Bone marrow (tissue), 2 donors: ENCODE measurements at places on chromosomes 7 and 10.

GRCh38 chr7:75905785-75906604, 9.0 kb upstream of the POR start:
- DNase-seq, result no peak

DNA sequence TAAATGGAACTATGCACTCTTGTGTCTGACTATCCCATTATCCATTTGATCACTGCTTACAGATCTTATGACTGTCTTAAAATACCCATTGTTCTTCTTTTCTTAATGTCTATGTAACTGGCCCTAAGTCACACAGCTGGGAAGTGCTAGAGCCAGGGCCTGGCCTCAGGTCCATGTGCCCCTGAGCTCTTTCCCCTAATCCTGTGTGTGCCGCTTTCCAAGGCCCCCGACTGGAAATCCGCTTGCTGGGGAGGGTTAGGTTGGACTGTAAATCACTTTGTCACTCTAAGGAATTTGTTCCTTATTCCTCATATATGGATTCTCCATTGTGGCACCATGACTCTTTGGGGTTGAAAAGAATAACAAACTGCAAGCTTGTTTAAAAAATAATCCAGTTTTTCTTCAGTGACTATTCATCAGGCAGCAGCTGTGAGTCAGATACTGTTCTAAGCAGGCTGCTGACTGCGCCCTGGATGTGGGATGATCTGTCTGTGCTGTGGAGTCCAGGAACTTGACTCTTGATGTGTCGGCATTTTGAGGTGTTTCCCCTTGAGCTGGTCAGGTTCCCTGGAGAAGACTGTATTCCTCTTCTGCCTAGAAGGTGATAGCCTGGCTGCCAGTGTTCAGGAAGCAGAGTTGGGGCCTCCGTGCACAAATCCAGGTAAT, 236.3 kb downstream of the SDK1 start:
- DNase-seq, result no peak

- DNase-seq, result no peak
These were observed 239.3 kb upstream of the GRB10 start for GRCh38 chr7:51021906-51022570.

DNA sequence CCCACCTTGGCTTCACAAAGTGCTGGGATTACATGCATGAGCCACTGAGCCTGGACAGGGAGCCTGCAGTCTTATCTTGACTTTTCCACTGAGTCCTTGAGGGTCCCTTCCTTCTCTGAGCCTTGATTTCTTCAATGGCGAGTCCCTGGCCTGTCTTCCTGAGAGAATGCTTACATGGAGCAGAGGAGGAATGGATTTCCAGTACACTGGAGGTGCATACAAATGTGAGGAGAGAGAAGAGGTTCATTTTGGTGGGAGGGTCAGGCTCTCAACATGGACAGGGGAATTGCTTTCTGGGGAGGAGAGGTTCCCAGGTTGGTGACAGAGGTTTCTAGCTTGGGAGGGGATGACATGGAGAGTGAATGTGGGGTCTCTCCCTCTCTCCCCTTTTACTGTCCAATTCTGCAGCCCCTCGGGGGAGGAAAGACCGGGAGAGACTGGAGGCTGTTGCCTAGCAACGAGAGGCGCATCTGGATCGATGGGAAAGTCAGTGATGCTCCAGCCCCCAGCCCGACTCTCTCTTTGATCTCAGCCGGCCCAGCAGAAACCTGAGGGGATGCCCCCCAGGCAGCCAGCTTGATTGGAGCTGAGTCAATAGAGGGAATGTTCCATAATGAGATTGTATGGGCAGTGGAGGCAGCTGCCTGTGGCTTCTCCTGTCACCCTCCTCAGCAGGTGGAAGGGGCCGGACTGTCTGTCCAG, 14.8 kb downstream of the SRRM3 start:
- no peak for DNase-seq

- no peak for DNase-seq
These were observed 134.7 kb downstream of the GLI3 start for GRCh38 chr7:42102301-42102700.

DNA sequence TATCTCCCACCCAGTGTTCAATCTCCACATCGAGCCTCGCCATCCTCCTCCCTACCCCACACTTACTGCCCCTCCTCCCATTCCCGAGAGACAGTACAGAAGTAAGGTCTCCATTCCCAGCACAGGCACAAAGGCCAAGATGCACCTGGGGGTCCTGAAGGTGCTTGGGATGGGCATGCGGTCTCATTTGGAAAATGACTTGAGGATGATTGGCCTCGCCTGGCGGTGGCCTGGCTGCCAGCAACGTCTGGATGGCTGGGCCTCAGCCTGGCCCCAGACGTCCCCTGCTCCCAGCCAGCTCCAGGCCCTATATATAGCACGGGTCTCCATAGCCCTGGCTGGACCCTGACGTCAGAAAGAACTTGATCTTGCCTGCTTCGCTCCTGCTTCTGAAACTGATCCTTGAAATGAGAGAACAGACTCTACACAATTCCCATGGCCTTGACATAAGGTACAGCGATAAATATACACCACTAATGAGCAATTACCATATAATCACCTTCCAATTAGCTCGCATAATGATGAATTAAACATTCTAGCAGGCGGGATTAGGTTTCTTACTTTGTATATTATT, 11.8 kb downstream of the EMX2 start:
- no peak for DNase-seq

DNA sequence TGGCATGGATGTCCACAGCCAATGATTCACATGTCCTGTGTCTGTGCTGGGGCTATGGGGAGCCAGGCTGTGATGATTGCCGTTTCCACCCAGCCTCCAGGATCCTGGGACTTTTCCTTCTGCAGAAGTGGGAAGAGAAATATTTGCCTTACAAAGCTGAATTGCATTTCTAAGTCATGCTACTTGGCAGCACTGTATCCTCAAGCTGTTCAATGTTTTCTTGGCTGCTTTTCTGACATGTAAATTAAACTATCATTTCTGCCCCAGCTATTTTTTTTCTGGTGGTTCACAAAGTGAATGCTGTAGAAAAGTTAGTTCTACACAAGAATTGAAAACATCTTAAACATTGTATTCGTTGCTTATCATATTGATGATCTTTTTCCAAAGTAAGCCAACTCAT, 51.9 kb upstream of the TCERG1L start:
- DNase-seq, result no peak

DNA sequence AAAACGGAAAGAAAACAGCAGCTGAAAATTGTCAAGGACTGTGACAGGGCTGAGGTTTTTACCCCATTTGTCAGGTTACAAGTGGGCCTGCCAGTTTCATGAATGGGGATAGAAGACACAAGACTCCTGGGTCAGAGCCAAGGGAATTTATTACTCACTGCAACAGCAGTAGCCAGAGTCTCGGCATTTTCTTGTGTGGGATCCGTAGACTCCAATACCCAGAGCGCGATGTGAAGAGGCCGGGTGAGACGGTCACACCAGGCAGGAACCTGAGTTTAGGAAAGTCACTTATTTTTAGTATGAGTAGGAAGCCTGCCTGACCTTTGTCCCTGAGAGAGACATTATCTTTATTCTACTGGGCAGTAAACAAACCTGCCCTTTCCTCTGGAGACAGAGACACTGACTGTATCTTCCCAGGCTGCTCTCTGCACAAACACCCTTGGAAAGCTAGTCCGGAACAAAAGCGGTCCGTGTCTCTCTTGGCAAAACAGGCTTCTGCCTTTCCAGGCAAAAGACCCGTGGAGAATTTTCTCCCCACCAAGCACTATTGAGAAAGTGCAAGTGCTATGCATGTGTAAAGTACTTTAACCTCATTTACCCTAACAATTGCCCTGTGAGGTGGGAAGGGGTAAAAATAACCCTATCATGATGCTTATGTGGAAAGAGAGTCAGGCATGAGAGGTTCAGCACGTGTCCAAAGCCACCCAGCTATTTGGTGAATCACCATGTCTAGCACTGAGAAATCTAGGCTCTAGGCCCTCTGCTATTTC, 58.4 kb downstream of the JCAD start:
- no peak for DNase-seq

GRCh38 chr7:138943061-138943460, 38.1 kb downstream of the KIAA1549 start:
- DNase-seq, result no peak

GRCh38 chr7:127690806-127691205, 38.8 kb downstream of the SND1 start:
- DNase-seq, result no peak

- no peak for DNase-seq
These were observed 121.7 kb downstream of the EVX1 start for GRCh38 chr7:27364344-27364758.

- DNase-seq, result no peak
These were observed 163.1 kb downstream of the ARHGAP12 start for GRCh38 chr10:31765541-31765940.

GRCh38 chr10:7853890-7854289, 35.6 kb downstream of the TAF3 start:
- no peak for DNase-seq
